Liver (tissue), 10 donors: ENCODE measurements at places on chromosomes 7 and 10.

GRCh38 chr7:128407751-128408708 is 1.8 kb downstream of the IMPDH1 start:
- no peaks in the 10 kb centered on the region for H3K36me3 ChIP-seq
- no peak for DNase-seq
- no peaks in the 10 kb centered on the region for H3K27me3 ChIP-seq

DNA sequence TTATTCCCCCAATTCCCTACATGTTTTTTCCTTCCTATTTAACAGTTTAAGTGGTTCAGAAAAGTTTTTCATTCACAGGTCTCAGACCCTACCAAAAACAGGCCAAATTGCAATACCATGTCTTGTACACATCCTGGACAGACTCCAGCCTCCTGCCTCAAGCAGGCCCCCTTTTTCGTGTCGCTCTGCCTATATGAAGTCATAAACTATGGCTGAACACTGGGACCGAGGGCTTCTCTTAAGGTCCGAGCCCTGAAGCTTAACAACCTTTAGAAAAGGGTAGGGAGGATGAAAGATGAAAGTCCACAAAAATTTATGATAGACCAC is 1.4 kb downstream of the FBXW4 start:
- H3K27me3 ChIP-seq = no peaks in the 10 kb centered on the region
- no peak for DNase-seq
- peaks cover 38% of the 10 kb centered on the region for H3K4me1 ChIP-seq

DNA sequence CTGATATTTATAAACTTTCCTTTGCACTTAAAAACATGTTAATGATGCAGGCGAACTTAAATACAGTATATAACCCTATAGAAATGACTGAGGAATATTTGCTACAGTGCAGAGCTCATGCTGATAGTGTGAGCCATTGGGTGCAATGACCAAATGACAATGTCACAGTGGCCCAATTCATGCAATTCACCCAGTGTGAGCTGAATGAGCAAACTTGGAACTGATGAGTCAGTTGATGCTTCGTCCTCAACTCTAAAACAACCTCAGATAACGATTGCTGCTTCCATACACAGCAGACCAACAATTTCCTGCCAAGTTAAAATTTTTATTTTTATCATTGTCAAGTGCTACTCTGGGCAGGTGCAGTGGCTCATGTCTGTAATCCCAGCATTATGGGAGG is 12.1 kb upstream of the ZC3HAV1L start:
- no peak overlapping the region for H3K27ac ChIP-seq
- H3K36me3 ChIP-seq = peaks cover 29% of the 10 kb centered on the region
- no peaks in the 10 kb centered on the region for H3K27me3 ChIP-seq
- no peak overlapping the region for H3K4me3 ChIP-seq
- no peak for DNase-seq

DNA sequence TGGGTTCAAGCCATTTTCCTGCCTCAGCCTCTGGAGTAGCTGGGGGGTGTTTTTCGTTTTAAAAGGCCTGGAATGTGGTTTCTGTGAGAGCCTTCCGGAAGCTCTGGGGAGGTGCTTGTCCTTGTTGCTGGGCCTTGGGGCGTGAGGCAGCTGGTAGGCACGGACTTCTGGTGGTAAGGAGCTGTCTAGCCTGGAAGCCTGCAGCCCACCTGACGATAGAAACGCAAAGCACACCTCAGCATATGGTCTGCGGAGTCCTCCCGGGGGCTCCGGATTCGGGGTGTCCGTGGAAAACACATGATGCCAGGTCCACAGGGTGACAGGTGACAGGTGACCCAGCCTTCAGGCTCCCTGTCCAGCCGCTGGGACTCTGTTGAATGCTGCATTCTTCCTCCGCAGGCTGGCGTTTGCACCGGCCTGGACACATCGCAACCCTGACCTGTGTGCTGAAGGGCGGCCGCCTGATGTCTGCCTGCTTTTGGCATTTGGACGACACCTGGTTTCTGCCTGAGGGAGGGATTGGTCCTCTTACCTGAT is 37.3 kb downstream of the INPP5A start:
- no peaks in the 10 kb centered on the region for H3K27me3 ChIP-seq
- no peaks in the 10 kb centered on the region for H3K36me3 ChIP-seq
- no peak overlapping the region for H3K4me3 ChIP-seq

DNA sequence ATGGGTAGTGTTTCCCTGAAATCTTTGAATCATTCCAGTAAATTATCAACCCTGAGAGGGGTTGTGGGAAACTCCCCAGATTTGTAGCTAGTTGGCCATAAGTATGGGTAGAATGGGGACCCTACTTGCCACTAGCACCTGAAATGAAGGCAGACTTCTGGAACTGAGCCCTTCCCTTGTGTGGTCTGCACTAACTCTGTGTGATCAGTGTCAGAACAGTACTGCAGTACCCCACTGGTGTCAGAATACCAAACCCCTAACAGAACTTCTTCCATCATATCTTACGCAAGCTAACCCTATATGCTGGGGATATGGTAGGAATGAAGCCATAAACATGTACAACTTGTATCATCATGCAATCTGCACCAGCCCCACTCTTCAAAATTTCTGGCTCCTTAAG is 50.8 kb downstream of the ABI1 start:
- no peaks in the 10 kb centered on the region for H3K27me3 ChIP-seq
- no peak overlapping the region for H3K4me3 ChIP-seq
- peaks cover 2% of the 10 kb centered on the region for H3K4me1 ChIP-seq
- DNase-seq = no peak

DNA sequence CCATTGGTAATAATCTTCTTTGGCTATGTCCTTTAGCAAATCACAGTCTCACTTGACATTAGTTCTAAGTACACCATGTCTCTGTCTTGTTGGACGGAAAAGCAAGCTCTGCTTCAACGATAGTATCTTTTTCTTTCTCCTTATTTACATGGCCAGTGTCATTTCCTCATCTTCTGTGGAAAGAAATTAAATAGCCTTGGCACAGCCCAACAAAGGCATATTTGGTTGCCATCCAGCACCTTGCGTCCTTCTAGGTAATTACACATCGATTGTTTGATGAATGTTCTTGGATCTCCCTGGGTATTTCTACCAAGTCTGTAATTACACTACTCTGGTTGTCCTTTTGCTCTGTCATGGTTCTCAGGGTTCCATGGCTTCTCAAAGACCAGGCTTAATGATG is 183.1 kb downstream of the CHN2 start:
- no peaks in the 10 kb centered on the region for H3K36me3 ChIP-seq
- no peak overlapping the region for H3K27ac ChIP-seq
- no peaks in the 10 kb centered on the region for H3K27me3 ChIP-seq
- peaks cover 28% of the 10 kb centered on the region for H3K4me1 ChIP-seq
- no peak for DNase-seq

- no peaks in the 10 kb centered on the region for H3K36me3 ChIP-seq
- H3K27ac ChIP-seq = no peak overlapping the region
These were observed 9.3 kb upstream of the TMEM270 start for GRCh38 chr7:73851410-73852338.

- no peaks in the 10 kb centered on the region for H3K27me3 ChIP-seq
- no peak for DNase-seq
- H3K4me1 ChIP-seq = no peaks in the 10 kb centered on the region
These were observed 68.5 kb downstream of the MAP3K8 start for GRCh38 chr10:30502266-30503060.

DNA sequence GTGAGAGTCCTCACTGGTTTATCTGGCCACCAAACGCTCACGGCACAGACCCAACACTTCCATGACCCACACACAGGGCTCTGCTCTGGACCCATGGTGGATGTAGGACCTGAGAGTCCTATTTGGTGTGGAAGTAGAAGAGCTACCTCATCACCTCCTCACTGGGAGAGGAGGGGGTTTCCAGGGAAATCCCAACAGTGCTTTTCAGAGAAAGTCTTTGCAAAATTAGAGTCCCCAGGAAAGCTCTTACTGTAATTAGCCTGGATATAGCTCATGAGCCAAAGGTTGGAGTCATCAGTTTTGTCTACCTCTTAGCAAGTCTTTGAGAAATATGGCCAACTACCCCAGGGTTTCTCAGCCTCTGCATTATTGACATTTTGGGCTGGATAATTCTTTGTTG is 34.7 kb upstream of the TARP start:
- H3K27ac ChIP-seq = no peak overlapping the region
- H3K4me3 ChIP-seq = no peak overlapping the region
- H3K4me1 ChIP-seq = peaks cover 2% of the 10 kb centered on the region
- H3K27me3 ChIP-seq = no peaks in the 10 kb centered on the region
- H3K36me3 ChIP-seq = no peaks in the 10 kb centered on the region

GRCh38 chr7:100692578-100692961 is 1.5 kb downstream of the GIGYF1 start:
- peak overlapping the region; percentile 94 for H3K4me3 ChIP-seq
- no peak overlapping the region for H3K27ac ChIP-seq
- H3K27me3 ChIP-seq = no peaks in the 10 kb centered on the region
- no peaks in the 10 kb centered on the region for H3K36me3 ChIP-seq
- H3K4me1 ChIP-seq = peaks cover 26% of the 10 kb centered on the region

- H3K36me3 ChIP-seq = no peaks in the 10 kb centered on the region
- H3K27me3 ChIP-seq = no peaks in the 10 kb centered on the region
- no peak overlapping the region for H3K4me3 ChIP-seq
- no peak for DNase-seq
- H3K27ac ChIP-seq = no peak overlapping the region
- H3K4me1 ChIP-seq = peaks cover 2% of the 10 kb centered on the region
These were observed 12.6 kb upstream of the FGFR2 start for GRCh38 chr10:121610798-121611323.

- H3K4me1 ChIP-seq = no peaks in the 10 kb centered on the region
- no peaks in the 10 kb centered on the region for H3K27me3 ChIP-seq
- H3K4me3 ChIP-seq = no peak overlapping the region
- no peaks in the 10 kb centered on the region for H3K36me3 ChIP-seq
- H3K27ac ChIP-seq = no peak overlapping the region
These were observed 113.0 kb downstream of the ZNF438 start for GRCh38 chr10:30918651-30919050.

DNA sequence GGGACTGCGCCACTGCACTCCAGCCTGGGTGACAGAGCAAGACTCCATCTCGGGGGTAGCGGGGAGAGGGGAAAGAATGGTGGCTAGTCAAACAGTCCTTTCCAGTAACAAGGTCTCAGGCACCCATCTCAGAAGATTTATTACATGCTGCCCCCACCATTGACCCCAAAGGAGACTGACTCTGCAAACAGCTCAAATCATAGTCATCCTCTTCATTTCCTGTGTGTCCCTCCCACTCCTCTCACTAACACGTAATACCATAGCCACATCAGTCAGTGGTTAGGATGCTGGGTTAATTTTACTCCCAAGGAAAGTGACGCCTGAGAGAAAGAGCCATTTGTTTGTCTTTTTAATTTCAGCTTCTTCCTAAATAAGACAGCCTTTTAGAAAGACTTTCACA is 56.6 kb upstream of the BET1 start:
- no peak overlapping the region for H3K4me3 ChIP-seq
- no peaks in the 10 kb centered on the region for H3K4me1 ChIP-seq
- no peaks in the 10 kb centered on the region for H3K36me3 ChIP-seq
- H3K27me3 ChIP-seq = no peaks in the 10 kb centered on the region

DNA sequence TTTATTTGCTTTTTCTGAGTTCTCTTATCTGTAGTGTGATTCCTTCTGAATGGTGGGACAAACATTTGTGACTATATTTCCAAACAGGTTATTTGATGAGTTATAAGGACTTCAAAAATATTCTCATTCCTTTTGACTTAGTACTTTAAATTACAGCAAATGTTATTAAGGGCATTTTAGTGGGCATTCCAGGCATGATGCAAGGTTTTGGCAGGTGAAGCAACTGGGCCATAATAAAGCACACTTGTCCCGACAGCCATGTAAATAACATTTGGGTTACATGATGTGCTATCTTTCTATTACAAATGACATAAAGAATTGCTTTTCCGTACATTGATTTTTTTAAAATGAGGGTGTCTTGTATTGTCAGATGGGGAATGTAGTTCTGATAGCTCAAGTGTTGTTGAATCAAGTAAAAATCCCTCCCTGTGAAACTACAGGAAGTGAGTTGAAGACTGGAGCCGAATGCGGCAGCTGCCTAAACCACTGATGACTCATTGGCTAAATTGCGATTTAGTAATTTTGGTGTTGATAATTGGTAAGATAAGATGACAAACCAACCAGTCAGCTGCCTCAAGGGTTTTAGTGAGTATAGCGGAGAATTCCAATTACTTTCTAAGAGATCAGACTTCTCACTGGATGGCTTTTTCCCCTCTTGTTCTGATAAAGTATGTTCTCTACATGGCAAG is 231.3 kb upstream of the NPY start:
- no peak overlapping the region for H3K4me3 ChIP-seq
- no peaks in the 10 kb centered on the region for H3K4me1 ChIP-seq
- DNase-seq = no peak
- no peaks in the 10 kb centered on the region for H3K27me3 ChIP-seq
- no peak overlapping the region for H3K27ac ChIP-seq
- no peaks in the 10 kb centered on the region for H3K36me3 ChIP-seq

DNA sequence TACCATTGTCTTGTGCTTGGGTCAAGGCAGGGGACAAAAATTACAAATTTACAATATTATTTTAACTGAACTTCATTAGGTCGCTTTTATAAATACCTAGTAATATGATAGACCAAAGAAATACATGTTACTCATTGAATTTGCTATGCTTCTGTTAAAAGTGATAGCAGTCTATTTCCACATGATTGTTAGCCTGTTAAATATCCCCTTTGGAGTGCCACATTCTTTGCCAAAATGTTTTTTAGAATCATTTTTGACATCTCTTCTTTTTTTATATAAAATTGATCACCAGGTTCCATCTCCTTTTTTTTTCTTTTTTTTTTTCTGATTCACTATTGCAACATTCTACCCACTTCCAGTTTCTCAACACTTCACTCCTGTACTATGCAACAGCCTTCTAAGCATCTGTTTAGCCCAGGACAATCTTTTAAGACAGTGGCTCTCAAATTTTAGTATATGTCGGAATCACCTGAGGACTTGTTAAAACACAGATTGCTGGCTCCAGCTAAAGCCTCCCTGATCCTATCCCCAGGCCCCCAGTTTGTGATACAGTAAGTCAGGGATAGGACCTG is 16.4 kb upstream of the NDUFA5 start:
- DNase-seq = no peak
- no peaks in the 10 kb centered on the region for H3K4me1 ChIP-seq
- H3K27me3 ChIP-seq = no peaks in the 10 kb centered on the region
- H3K4me3 ChIP-seq = no peak overlapping the region
- H3K36me3 ChIP-seq = no peaks in the 10 kb centered on the region

- H3K27me3 ChIP-seq = no peaks in the 10 kb centered on the region
- no peaks in the 10 kb centered on the region for H3K4me1 ChIP-seq
- no peak overlapping the region for H3K27ac ChIP-seq
- H3K36me3 ChIP-seq = no peaks in the 10 kb centered on the region
- no peak for DNase-seq
- no peak overlapping the region for H3K4me3 ChIP-seq
These were observed 1357.5 kb upstream of the SORCS1 start for GRCh38 chr10:108521827-108522492.

- no peak overlapping the region for H3K27ac ChIP-seq
- H3K4me1 ChIP-seq = no peaks in the 10 kb centered on the region
- DNase-seq = no peak
- no peaks in the 10 kb centered on the region for H3K27me3 ChIP-seq
These were observed 461.6 kb downstream of the PLXDC2 start for GRCh38 chr10:20277820-20278219.

GRCh38 chr7:70645876-70646351 is 486.0 kb upstream of the GALNT17 start:
- no peak overlapping the region for H3K27ac ChIP-seq
- no peaks in the 10 kb centered on the region for H3K27me3 ChIP-seq
- peaks cover 3% of the 10 kb centered on the region for H3K4me1 ChIP-seq

GRCh38 chr10:6379015-6379776 is 176.5 kb downstream of the PFKFB3 start:
- H3K4me3 ChIP-seq = no peak overlapping the region
- H3K36me3 ChIP-seq = no peaks in the 10 kb centered on the region
- no peaks in the 10 kb centered on the region for H3K27me3 ChIP-seq
- no peaks in the 10 kb centered on the region for H3K4me1 ChIP-seq
